ENCODE measurements at places on chromosomes 11 and 22.

GRCh38 chr22:22103078-22103875 lies 120.7 kb upstream of the TOP3B start:
- DNase-seq: peak; percentile 28

GRCh38 chr11:100575860-100576717 lies 111.0 kb upstream of the ARHGAP42 start:
- DNase-seq: no peak

- no peak for DNase-seq
Measured at GRCh38 chr11:26675233-26675928, 46.5 kb downstream of the SLC5A12 start.

- no peak for DNase-seq
Measured at GRCh38 chr11:12166299-12167060, 56.1 kb downstream of the MICAL2 start.
